Umbilical cord (tissue), 2 donors: ENCODE measurements at places on chromosomes 1 and 21. TPM values are rescaled to one million over a fixed set of nuclear protein-coding genes. Genes with fewer than 3 reads are reported as not detected.

BCL2L15 gene
- 3.6 TPM for total RNA-seq

IL10 gene
- not detected for total RNA-seq

AGT gene
- not detected for total RNA-seq

CELA3B gene
- not detected for total RNA-seq

SELP gene
- total RNA-seq, result 7.9 TPM

INSRR gene
- not detected for total RNA-seq

GRCh38 chr1:230976825-230977747 is 1.6 kb downstream of the TTC13 start:
- peak; percentile 11 for DNase-seq

DNA sequence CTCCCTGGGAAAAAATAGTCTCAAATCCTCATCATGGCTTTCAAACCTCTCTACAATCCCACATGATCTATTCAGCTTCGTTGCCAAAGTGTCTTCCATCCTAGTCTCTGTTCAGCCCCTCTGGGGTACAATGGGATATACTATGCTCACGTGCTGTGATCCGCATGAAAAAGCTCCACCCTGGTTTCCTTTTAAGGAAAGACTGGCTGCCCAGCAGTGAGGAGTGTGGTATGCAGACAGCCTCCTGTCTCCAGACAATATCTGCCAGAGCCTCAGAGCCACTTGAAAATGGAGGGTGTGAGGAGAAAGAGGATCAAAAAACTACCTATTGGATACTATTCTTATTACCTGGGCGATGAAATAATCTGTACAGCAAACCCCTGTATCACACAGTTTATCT is 194.5 kb downstream of the LHX8 start:
- no peak for DNase-seq

DNA sequence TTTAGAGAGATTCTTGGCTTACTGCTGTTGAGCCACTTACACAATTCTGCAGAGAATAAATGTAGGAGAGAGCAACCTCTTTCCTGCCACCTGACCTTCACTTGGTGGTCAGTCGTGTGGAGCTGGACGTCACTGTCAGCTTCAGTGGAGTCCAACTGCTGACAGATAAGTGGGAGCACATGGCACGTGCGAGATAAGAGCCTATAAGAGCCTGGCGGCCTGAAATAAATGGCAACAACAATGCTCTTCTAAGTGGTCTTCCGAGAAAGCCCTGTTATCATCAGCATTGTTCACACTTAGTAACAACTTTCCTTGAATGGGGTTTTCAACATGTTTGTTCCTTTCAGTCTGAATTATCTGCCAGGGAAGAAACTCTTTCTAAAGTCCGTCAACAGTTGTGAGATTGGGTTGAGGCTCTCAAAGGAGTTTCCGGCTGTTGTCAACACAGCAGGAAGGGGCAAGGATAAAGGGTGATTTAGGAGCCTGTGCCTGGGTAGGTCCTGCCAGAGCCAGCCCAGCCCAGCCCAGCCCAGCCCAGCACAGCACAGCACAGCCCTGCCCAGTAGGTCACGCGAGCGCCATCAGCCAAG is 57.2 kb upstream of the RUNX1 start:
- no peak for DNase-seq

GRCh38 chr1:7921796-7922195 is 18.8 kb downstream of the TNFRSF9 start:
- DNase-seq, result no peak

DNA sequence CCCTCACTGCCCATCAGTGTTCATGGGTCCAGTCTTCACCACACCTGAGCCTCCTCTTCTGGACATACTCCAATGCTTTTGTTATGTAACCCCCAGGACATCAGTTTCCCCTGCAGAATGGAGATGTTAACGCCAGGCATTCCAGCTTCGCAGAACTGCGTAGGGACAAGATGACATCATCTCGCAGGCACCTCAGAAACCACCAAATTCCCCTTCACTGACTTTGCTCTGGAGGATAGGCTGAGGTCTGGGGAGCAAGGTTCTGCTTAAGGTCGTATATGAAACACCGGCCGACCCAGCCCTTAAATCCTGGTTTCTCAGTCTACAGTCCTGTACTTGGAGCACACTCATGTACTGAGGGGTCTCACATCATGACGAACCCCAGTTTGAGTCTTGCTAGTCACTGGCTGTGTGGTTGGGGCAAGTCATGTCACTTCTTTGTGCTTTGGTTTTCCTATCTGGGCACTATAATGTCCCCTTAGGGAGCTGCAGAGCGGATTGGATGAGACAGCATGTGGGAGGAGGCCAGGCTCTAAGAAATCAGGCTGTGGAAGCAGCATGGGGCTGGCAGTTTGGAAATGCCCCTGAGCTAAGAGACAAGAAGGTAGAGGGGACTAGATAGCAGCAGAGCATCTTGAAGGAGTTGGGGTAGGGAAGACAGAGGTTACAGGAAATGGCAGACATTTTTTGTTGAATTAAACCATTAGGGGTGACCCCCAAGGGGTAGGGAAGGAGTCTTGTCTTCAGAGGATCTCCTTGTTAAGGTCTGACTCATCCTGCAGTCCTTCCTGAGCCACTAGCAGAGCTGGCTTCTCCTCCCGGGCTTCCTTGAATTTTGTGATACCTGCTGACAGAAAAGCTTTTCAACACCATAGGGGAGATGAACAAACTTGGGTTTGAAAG is 138.3 kb downstream of the FOXD2 start:
- DNase-seq, result no peak

GRCh38 chr1:82788660-82789059 is 987.9 kb downstream of the ADGRL2 start:
- DNase-seq, result no peak

DNA sequence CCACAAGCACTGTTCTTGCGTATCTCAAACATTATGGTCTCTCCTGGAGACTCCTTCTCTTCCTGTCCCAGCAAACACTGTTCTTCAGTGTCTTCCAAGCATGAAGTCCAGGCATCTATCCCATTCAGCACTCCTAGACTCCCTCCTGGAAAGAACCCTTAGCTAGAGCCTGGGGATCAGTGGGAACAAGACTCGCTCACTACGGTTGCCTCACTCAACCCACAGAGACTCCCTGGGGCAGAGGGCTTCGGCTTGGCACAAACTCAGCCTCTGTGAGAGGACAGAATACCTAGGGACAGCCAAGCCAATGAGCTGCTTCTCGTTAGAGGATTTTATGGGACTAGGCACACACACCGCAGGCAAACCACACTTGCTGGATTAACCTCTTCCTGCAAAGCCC is 86.5 kb upstream of the IPO9 start:
- DNase-seq, result no peak

DNA sequence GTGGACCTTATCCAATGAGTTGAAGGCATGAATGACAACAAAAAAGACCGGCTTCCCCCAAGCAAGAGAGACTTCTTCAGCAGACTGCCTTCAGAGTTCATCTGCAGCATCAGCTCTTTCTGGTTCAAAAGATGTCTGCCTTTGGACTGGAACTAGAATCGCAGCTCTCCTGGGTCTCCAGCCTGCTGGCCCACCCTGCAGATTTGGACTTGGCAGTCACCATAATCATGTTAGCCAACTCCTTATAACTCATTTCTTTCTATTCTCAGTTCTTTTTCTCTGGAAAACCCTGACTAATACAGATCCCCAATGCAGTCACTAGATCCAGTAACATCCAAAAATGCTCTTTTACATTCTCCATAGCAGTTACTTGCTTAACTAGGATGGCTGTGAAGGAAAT is 89.2 kb upstream of the MARK1 start:
- DNase-seq, result no peak

DNA sequence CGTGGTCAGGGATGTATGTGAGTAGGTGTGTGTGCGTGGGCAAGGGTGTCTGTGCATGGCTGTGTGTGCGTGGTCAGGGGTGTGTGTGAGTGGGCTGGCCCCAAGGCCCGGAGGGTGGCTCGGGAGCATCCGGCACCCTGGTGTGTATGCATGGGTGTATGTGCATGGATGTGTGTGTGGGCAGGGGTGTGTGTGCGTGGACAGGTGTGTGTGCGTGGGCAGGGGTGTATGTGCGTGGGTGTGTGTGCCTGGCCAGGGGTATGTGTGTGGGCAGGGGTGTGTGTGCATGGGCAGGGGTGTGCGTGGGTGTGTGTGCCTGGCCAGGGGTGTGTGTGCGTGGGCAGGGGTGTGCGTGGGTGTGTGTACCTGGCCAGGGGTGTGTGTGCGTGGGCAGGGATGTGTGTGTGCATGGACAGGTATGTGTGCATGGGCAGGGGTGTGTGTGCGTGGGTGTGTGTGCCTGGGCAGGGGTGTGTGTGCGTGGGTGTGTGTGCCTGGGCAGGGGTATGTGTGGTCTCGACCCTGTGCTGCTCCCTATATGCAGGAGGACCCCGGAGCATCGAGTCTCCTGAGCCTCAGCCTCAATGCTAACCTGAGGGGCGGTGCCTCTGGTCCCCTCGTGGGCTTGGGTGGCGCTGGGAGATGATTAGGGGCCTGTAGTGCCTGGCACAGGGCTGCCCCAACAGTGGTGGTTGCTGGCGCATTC is 16.3 kb downstream of the ARHGEF16 start:
- DNase-seq, result no peak

GRCh38 chr1:24932725-24933294 is 2.7 kb upstream of the RUNX3 start:
- no peak for DNase-seq

- DNase-seq, result no peak
Measured at GRCh38 chr1:31871703-31872102, 55.9 kb upstream of the SPOCD1 start.

DNA sequence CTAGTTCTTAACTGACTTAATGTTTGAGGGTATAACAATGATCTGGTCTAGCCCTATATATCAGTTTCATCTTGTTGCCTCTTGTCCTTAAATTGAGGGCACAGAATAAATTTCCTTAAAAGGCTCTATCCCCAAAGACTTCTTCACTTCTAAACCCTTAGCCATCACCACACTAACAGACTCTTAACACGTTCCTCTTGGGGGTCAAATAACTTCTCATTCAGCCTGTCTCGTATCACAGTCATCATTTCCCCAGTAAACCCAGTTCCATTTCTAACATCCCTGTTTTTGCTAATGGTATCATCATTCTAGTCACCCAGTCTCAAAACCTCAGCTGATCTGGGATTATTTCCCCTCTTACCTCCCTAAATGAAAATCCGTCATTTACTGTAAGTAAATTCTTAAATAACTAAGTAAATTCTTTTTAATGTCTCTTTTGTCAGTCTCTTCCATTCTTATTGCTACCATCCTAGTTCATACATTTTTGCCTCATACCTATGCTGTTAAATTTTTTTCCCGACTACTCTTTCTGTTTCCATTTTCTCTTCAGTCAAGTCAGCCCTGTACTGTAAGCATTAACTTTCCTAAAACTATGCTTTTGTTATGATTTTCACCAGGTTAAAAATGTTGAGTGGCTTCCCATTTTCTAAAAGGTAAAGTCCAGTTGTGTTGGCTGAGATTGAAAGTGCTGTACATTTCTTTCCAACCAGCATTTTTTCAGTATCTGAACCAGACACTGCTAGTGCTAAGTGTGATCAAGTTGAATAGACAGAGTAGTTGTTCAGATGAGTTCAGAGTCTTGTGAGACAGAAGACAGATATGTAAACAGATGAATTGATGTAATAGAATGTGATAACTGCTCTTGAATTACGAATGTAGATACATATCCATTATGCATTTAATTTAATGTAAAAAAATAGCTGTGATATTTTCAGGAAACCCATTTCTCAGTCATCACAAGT is 6.9 kb downstream of the CTTNBP2NL start:
- no peak for DNase-seq

DNA sequence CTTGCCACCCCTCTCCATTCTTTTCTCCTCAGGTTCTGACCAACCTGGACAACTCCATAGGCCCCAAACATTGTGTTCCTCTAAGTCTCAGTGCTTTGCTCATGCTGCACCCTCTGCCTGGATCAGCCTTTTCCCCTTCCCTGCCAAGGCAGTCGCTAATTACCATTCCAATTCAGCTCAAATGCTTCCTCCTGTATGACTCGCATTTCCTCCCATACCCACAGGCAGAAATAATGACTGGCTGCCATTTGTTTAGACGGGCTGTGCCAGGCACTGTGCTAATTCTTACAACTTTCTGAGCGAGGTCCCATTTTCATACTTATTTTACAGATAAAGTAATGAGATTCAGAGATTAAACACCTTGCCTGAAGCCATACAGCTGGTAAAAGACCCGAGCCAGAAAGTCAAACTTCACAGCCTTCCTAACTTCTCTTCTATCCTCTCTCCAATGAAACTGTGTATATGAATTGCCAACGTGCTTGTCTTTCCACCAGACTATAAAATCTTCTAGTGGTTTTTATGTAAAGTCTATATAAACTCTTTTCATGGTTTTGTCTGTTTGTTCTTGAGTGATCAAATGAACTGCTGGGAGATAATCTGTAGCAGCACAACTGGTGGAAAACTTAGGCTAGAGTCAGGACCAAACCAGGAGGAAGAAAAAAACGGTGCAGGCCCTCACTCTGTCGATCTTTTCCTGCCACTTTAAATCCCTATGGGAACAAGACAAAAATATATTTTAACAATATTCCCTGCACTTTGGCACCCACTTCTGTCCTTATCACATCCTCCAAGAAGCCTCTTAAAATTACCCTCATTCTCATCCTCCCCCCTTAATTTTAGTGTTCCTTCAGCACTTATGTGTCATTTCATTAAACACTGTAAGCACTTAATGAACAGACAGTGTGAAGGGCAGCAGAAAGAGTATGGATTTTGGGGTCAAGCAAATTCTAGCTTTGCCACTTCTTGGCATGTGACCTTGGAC is 33.7 kb downstream of the RAB3B start:
- DNase-seq, result no peak

- no peak for DNase-seq
Measured at GRCh38 chr1:61612602-61613001, 112.3 kb downstream of the TM2D1 start.

- peak; percentile 91 for DNase-seq
Measured at GRCh38 chr1:28259934-28260802, 850 bp downstream of the SESN2 start.

GRCh38 chr21:43362321-43362791 is 64.6 kb downstream of the SIK1 start:
- DNase-seq, result peak; percentile 88

DNA sequence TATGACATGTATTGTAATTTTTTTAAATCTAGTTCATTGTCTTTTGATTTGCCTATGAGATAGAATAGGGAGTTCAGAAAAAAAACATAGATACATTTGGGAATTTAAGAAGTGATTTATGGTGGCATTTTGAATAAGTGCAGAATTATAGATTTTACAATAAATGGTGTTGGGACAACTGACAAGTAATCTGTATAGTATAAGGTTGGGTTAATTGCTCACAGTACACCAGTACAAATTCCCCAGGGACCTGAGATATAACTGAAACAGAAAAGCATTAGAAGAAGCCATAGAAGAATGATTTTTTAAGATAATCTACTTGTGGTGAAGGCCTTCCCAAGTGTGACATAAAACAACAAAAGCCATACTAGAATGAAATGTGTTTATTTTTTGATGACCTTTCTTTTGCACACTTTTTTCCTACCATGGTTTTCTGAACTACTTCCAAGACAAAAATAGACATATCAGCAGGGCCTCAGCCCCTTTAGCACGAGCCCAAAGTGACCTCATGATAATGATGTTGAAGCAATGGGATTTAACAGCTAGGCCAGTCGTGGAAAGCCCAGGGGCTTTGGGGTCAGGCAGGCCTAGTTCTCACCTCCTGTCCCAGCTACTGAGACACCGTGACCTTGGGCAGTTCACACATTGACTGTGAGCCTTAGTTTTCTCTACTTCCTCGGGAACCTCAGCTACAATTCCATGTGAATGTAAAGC is 87.4 kb downstream of the GREM2 start:
- no peak for DNase-seq
